ENCODE measurements at places on chromosomes 5 and 9.

DNA sequence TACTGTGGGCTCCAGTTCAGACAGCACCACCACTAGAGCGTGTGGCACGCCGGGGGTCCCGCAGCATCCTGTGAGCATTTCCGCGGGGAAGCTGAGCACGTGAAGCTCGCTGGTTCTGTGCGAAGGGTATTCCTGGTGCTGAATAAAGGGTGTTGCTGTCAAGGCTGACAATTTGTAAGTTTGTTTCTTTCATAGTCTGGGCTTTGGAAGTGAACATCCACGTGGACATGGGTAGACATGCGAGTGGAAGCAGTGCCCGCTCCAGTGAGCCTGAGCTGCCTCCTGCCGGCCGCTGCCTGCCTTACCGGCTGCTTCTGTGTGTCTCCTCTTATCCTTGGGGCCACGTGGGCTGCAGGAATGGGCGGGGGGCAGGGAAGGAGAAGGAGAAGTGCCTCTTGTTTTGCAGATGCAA, 14.7 kb downstream of the NDUFS6 start:
- no peak for DNase-seq

DNA sequence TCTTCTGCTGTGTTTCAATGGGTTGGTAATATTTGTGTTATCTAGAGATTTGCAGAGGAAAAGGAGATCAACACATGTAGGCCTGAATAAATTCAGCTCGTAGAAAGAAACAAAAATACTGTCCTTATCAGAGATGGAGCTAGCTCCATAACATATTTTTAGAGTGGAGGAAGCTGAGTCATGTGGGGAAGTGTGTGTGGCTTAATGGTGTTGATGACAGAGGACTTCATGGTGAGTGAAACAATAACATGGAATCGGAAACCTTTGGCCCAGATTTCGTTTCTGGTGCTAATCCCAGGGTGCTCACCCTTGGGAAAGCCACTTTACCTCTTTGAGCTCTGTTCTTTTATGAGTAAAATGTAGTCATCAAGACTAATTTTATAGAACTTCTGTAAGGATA, 825.0 kb downstream of the TLR4 start:
- DNase-seq: peak; percentile 9

- DNase-seq: no peak
Observed at GRCh38 chr9:82091610-82092009, 103.0 kb downstream of the SPATA31D1 start.

DNA sequence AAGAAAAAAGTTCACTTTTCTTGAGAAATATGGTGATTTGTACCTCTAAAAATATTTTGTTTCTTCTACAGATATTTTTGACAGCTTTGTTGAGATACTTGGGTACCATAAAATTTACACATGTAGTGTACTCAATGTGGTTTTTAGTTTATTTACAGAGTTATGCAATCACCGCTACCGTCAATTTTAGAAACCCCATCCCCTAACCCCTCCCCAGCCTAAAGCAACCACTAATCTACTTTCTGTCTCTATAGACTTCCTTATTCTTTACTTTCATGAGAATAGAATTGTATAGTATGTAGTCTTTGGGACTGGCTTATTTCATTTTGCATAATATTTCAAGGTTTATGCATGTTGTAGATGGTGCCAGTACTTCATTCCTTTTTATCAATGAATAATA, 45.0 kb upstream of the TDRD7 start:
- no peak for DNase-seq

- no peak for DNase-seq
Observed at GRCh38 chr5:161051920-161052500, 200.0 kb upstream of the ATP10B start.

- DNase-seq: no peak
Observed at GRCh38 chr5:3508395-3508794, 87.2 kb upstream of the IRX1 start.

- DNase-seq: no peak
Observed at GRCh38 chr9:105658351-105658750, 3.9 kb upstream of the TAL2 start.

GRCh38 chr9:129306318-129306973, 128.4 kb upstream of the IER5L start:
- DNase-seq: no peak
